ENCODE measurements at places on chromosomes 7 and 10.

DNA sequence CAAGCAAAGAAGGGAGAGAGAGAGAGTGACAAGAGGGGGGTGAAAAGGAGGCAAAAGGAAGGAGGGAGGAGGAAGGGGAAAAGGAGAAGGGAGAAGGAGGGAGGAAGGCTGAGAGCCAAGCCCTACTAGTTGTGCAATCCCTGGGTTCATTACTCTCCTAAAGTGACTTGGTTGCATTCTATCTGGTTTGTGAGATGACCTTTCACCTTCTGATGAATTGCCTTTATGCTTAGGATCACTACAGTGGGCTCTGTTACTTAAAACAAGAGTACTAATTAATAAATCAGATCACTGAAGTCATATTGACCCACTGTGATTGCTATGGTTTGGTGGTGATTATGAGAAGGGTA lies 144.9 kb downstream of the KIF20B start:
- no peak for DNase-seq

GRCh38 chr7:114856625-114857024 lies 65.3 kb upstream of the MDFIC start:
- no peak for DNase-seq

DNA sequence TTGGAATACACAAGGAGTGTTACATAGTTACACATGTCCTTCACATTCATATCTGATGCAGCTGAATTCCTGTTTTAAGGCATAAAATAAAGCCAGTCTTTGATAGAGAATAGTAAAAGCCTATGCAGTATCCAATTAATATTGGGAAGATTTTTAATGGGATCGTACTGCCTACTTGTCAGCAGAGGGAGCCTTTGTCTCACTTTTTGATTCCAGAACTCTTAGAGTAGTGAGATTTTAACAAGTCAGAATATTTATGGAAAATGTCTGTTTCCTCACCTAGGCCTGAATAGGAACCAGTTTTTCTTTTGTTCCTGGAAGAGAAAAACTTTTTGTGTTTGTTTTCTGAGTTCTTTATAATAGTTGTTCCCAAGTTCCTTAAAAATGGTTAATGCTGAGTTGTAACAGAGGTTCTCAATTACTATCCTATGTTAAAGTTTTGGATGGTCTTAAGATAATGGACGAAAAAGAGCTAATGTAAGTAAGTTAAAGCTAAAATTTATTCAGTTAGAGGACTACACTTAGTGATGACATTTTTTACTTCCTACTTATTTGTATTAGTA lies 114.0 kb downstream of the BBS9 start:
- DNase-seq: no peak

DNA sequence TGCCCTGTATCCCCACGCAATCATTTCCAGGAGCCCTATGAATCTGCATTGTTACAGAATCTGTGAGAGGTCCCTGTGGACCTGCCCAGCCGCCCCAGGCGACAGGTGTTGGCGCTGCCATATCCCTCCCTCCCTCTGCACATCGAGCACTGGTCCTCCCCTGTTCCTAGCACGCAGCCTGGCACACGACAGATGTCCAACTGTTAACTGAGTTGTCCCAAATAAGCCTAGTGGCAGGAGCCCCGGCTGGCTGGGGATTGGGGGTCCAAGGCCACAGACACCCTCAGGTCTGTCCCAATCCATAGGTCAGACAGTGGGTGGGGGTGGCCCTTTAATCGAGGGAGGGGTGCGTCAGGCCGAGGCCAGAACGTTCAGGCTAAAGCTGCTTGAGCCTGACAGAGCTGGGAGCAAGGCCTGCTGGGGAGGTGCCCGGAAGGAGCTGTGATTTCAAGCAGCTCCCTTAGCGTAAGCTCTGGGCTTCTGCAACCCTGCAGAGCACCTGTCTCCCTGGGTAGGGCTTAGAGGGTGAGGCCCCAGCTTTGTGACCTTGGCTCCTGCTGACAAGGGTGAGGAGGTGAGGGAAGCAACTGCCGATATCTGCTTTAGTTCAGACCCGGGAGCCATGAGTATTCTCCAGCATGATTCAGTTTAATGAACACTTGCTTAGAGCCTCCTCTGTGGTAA lies 40.1 kb downstream of the ADRA2A start:
- DNase-seq: no peak

- no peak for DNase-seq
These were observed 50.6 kb downstream of the ADAMTS14 start for GRCh38 chr10:70722820-70723424.

GRCh38 chr10:46559231-46559671 lies 2.8 kb upstream of the GPRIN2 start:
- no peak for DNase-seq

DNA sequence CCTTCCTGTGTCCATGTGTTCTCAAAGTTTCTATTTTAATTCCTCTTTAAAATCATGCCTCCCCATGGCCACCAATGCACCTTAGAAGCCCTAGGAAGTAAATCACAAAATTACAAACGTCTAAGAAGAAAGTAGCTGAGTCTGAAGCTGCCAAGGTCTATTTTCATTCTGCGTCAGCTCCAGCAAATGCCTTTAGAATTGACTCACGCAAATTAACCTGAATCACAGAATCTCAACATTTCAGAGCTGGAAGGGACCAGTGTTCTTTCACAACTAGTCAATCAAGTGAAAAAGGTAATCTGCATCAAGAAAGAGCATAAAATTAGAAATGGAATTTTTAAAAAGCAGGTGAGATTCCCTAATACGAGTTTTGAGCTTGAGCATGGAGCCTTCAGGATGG lies 1017.6 kb downstream of the SORCS3 start:
- no peak for DNase-seq

DNA sequence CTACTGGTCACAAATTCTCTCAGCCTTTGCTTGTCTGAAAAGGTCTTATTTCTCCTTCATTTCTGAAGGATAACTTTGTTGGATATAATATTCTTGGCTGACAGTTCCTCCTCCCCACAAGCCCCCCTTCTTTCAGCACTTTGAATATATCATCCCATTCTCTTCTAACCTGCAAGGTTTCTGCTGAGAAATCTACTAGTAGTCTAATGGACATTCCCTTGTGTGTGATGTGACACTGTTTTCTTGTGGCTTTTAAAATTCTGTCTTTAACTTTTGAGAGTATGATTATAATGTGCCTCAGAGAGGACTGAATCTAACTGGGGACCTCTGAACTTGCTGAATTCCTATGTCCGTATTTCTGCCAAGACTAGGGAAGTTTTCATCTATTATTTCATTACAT lies 104.3 kb downstream of the RSU1 start:
- no peak for DNase-seq

GRCh38 chr7:130877236-130877990 lies 143.4 kb upstream of the KLF14 start:
- no peak for DNase-seq
